ENCODE measurements at places on chromosomes 1 and 21. TPM values are rescaled to one million over a fixed set of nuclear protein-coding genes. Genes with fewer than 3 reads are reported as not detected.
A peak's percentile ranks its signal among the peaks of the same experiment; 100 is the strongest.

DNA sequence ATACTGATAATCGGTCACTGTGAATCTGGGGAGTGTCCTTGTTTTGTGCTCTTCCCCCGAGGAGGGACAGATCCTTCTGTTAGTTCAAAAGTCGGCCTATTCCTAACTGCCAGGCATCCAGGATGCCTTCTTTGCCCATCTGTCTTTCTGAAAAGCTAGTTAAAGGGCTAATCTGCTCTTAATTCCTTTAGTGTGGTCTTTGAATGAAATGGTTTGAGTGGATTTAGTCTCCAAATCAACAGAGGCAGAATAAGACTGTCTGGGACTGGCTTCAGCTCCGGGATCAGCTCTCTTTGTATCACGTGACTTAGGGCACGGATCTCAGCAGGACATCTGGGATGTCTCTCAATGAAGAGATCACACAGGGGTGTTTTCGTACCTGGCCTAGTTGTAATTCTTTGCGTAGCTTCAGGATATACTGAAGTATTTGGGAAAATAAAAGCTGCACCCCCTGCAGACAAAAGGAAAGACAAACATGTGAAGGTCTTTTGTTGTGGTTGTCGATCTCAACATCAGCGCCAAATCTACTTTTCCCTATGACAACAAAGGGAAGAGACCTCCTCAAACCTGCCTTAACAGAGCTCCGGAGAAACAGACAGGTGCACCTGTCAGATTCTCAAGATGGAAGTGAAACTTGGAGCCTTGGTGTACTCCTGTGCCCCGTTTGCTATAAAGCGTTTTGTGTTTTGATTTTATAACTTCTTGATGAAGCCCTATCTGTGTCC, 97.9 kb downstream of the ERG start:
- DNase-seq: no peak

The KRTAP21-2 gene
- not detected for total RNA-seq

The RYR2 gene
- total RNA-seq: 0.19 TPM

GRCh38 chr1:89807503-89807902, 13.3 kb upstream of the LRRC8D start:
- no peak for DNase-seq

GRCh38 chr21:34690041-34690792, 21.4 kb downstream of the CLIC6 start:
- DNase-seq: no peak

- DNase-seq: peak; percentile 86
Measured at GRCh38 chr1:55140546-55140983, 74.6 kb downstream of the USP24 start.

The CRYAA gene
- not detected for total RNA-seq

DNA sequence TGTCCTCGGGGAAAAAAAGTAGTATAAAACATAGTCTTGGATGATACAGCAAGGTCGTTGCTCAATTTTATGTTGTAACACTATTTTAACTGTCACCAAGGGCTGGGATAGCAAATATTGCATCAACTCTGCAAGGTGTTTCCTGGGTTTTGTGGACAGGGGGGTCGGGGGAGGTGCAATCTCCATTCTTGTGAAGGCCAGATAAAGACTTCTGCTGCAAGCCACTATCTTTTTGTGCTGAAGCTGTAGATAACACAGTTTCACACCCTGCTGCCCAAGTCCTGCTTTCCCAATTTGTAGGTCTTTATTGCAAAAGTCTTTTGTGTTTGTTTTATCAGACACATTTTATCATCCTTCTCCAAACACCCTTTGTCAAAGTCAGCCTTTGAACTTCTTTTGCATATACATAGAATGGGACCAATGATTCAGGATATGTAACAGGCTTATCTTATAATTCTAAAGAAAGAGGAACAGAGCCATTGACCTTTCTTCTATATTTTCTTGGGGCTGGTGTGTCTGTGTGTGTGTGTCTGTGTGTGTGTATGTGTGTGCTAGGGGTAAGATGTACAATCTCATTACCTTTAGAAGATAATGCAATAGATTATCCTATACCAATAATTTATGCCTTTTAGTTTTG, 140.6 kb downstream of the RUNX1 start:
- DNase-seq: no peak

The GREM2 gene
- total RNA-seq: 0.50 TPM

DNA sequence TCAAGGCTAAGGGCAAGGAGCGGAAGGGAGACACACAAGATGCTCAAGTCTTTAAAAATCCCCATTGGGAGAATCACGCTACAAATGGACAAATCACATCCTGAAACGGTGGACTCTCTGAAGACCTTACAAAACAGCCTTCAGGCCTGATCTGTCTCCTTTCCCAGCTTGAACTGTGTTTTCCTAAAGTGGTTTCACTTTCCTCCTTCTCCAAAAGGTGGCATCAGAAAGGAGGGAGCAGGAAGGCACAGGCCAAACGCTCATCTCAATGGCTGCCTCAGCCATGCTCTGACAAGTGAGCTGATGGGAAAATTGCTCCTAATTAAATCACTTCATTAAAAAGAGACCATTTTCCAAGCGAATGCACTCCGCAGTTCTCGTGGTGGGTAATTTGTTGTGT, 47.7 kb downstream of the UTP25 start:
- peak; percentile 59 for DNase-seq

The HSPA6 gene
- 0.68 TPM for total RNA-seq

The EPHA2 gene
- total RNA-seq: 140 TPM

The NPPA gene
- total RNA-seq: not detected

All from astrocyte (in vitro differentiated cells and primary cell).